ENCODE measurements at places on chromosomes 16 and 17.

DNA sequence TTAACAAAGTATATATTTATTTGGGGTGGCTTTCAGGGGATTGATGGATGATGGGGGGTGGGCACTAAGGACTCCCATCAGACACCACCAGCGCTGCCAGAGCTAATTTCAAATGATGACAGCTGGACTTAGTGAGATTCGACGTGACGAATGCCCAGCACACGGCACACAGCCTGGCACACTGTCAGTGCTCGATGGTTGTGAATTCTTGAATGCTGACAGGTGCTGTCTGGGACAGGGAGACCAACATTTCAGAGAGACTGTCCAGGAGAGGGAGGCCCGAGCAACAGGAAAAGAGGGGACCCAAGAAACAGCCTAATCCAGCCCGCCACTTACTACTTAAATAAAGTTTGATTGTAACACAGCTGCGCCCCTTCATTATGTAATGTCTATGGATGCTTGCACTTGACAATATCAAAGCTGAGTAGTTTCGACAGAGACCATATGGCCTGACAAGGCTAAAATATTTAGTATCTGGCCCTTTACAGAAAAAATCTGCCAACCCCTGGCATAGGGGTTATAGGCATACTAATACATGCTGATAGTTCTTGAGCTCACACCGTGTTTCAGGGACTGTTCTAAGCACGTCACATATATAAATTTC, 6.2 kb upstream of the MPRIP start:
- no peak for DNase-seq

GRCh38 chr16:70789595-70790447, 11.1 kb downstream of the VAC14 start:
- DNase-seq: no peak

GRCh38 chr17:37702598-37702997, 42.3 kb downstream of the HNF1B start:
- peak; percentile 83 for DNase-seq

GRCh38 chr17:37770631-37771518, 26.0 kb upstream of the HNF1B start:
- peak; percentile 74 for DNase-seq

DNA sequence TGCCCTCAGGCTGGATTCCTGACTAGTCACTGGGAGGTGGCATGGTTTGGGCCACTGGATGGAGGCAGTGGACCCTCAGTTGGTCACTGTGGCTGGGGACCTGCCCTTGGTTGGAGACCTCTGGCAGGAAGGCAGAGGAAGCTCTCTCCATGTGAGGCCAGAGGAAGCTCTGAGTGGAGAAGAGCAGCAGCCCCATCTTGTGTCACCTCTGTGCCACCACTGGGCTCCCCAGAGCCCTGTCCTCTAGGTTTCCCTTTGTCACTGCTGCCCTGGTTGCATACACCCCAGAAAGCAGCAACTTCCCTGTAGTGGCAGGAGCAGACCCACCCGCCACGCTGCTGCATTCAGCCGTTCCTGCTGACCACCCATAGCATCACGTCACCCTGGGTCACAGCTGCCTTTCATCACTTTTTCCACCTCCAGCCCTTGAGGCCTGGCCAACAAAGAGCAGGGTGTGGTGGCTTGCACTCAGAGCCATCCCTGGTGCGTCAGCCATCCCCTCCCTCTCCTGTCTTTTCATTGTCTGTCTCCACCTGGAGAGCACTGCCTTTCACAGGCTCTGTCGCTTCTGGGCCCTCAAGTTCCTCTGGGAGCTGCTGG, 11.9 kb downstream of the CTRL start:
- no peak for DNase-seq

GRCh38 chr16:56931271-56931891, 561 bp upstream of the HERPUD1 start:
- DNase-seq: no peak

- peak; percentile 55 for DNase-seq
Observed at GRCh38 chr17:43766413-43767052, 7.9 kb upstream of the SOST start.

GRCh38 chr16:20920091-20920490, 19.5 kb downstream of the LYRM1 start:
- DNase-seq: no peak

DNA sequence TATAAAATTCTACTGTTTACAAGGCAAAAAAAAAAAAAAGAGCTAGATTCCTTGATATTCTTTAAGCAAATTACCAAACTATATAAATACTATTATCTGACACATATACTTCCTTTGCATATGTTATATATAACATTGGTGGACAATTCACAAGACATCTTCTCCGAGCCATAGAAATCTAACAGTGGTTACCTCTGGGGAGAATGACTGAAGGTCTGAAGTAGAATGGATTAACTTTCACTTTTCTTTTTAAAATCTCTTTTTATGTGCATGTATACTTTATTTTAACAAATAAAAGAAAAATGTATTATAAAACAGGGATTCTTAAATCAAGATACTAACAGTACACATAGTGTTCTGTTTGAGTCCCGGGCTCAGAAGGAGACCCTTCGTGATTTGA, 131.0 kb downstream of the MRTFB start:
- DNase-seq: no peak

GRCh38 chr16:69003500-69003899, 102.0 kb upstream of the HAS3 start:
- DNase-seq: no peak

DNA sequence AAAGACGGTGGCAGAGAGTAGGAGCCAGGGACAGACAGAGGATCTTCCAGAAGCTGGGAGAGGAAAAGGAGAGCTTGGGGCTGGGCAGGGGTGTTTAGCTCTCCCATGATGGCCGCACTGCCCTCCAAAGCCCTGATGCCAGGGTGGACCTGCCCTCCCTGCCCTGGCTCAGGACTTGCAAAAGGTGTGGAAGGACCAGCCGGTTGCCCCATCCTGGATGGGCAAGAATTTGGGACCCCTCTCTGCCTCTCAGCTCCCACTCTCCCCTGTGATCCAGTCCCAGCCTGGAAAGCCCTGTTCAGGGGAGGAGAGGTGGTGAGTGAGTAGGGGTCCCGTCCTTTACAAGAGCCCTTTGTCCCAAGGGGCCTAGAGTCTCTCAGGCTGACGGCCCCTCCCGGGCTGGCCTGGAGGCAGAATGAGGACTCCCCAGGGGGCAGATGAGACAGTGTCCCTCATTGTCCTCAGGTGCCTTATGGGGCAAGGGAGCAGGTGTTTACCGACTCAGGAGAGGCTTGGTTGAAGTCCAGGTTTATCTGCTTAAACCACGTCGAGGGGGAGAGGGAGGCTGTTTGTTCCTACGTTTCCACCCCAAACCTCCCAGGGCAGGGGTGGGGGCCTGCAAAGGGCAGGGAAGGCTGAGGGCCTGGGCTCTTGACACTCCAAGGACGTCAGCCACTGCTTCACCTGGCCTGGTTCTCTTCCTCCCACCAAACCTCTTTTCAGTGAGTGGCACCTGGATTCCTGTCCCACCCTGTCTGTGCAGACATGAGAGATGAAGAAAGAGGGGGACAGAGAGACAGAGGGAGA, 19.3 kb upstream of the ITGA3 start:
- no peak for DNase-seq

DNA sequence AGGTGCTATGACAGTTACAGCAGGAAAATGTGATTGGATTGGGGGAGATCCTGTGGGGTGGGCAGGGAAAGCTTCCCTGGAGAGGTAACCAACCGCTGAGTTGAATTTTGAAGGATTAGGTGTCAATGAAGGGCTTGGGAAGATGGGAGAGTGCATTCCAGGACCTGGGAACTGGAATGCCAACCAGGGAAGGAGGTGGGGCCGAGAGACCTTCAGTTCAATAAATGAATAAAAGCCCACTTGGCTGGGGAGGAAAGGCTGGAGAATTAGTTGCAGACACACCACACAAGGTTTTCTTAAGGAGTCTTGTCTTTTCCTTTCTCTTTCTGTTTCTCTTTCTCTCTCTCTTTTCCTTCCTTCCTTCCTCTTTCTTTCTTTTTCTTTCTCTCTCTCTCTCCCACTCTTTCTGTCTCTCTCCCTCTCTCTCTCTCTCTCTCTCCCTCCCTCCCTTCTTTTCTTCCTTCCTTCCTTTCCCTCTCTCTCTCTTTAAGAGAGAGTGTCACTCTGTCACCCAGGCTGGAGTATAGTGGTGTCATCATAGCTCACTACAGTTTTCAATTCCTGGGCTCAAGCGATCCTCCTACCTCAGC, 3.3 kb downstream of the USP43 start:
- no peak for DNase-seq

GRCh38 chr17:15404106-15405057, 63.0 kb upstream of the TEKT3 start:
- DNase-seq: no peak

GRCh38 chr16:11315510-11315909, 29.7 kb upstream of the RMI2 start:
- peak; percentile 56 for DNase-seq

DNA sequence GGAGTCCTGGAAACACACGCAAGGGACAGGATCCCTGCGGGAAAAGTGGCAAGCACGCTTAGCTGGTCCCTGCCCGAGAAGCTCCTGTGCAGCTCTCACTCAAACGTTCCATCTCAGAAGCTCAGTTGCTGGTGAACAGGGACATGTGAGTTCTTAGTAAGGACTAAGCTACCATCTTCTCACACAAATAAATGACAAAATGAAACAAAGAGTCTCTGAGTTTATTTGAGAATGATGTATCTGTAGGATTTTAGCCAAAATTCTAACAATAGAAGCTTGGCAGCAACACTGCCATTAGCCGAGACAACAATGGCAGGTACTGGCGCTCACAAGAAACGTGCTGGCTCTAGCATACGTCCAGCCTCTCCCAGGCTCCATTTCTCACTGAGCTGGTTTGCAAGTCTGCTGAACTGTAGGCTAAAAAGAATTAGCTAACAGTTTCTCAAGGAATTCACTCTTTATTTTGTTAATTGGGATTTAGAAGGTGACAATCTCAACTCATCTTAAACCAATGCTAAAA, 90.2 kb downstream of the VPS53 start:
- no peak for DNase-seq

- no peak for DNase-seq
Observed at GRCh38 chr17:72143245-72143644, 22.4 kb downstream of the SOX9 start.

DNA sequence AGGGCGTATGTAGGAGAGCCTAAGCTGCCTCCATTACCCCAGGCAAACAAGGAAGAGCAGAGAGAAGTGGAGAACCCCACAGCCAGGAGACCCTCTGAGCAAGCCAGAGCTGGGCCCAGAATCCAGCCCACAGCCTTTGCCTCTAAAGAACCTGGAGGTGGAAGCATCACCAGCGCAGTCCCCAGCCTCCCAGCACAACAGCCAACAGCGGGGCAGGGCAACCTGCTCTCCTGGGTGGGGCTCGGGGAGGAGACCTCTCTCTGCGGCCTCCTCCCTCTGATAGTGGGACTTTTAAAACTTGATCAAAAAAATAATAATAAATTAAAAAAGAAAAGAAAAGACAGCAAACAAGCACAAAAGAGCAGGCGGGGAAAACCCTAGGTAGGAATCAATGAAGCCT, 45.9 kb downstream of the AXIN2 start:
- DNase-seq: no peak

DNA sequence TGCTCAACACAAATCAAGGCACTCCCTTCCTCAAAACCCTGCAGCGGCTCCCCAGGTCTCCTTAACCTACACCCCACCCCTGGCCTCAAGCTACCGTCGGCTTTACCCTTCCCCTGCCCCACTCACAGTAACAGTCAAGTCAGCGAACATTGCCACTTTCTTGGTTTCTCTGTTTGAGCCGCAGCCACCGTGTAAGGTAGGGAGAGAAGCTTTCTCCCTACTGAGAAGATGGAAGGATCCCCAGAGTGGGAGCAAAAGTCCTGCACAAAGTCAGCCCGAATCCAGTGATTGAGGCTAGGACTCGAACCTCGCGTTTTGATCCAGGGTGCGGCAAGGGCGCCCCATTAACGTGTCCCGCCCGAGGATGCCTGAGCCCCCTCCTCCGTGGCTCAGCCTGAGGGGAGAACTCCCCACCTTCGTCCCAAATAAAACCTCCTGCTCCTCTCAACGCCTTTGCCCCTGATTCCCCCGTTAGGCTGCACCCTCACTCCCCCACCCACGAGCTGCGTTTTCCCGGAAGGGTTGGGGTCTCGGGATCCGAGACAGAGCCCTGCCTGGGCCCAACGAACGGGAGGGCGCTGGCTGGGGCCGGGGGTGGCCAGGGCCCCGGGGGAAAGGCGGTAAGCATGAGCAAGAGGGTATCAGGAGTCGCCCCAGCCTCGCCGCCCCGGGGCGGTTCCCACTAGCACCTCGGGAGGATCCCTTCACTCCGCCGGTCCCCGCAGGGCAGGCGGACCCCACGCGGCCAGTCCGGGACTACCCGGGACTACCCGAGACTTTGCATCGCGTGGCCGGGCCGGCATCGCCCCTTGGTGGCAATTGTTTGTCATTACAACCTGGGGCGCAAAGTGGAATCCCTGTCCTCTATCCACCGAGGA, 9.9 kb upstream of the NAGS start:
- DNase-seq: peak; percentile 68

- DNase-seq: peak; percentile 30
Observed at GRCh38 chr17:56913353-56913866, 439 bp downstream of the TRIM25 start.

DNA sequence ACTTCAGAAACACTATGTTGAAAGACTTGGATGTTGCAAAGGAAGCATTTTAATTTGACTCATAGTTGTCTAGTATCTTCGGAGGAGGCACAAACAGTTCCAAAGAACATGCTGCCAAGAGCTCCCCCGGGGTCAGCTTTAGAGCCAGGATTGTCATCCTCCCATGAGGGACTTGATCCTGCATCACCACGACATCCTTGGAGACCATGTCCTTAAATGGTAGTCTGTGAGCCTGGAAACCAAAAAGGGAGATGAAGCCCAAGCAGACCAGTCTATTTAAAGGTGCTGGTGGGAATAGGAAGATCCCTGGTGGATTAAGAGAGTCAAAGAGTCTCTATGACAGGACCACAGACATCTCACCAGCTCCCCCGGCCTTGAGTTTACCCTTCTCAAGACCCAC, 33.3 kb upstream of the DYNLRB2 start:
- no peak for DNase-seq

GRCh38 chr16:15932939-15933338, 16.5 kb upstream of the ABCC1 start:
- peak; percentile 14 for DNase-seq

- DNase-seq: peak; percentile 83
Observed at GRCh38 chr17:75684924-75685323, 17.8 kb downstream of the SAP30BP start.

DNA sequence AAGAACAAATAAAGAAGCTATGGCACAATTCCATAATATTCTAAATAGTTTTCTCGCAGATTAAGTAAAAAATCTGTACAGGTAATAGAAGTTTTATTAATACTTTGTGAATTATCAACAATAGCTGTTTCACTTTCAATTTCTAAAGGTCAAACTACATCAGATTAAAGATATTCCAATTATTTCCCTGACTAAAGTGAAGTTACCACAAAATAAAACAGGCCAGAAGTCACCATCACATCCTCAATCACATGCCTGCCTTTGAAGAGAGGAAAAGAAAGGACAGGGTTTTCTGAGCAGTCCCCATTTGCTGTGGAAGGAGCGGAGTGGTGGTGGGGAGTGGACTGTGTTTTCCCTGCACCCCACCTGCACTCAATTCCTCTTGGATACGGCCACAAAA, 11.1 kb downstream of the ITFG1 start:
- peak; percentile 7 for DNase-seq

DNA sequence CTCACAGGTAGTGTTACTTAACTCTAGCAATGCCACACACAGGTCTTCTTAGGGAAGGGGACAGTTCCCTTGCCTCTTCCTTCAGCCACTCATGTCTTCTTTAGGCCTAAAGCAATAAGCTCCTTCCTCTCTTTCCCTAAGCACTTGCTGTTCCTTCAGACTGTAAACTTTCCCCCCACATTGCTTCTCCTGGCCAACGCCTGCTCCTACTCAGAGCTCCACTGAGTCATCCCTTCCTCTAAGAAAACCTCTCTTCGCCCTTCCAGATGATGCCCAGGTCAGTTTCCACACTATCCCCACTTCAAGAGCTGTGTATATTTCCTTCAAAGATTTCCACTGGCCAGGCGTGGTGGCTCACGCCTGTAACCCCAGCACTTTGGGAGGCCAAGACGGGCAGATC, 12.5 kb upstream of the EPOP start:
- DNase-seq: peak; percentile 59
